ENCODE measurements at places on chromosomes 1 and 21.

- no peak for DNase-seq
Observed at GRCh38 chr1:24311741-24312140, 7.4 kb upstream of the GRHL3 start.

DNA sequence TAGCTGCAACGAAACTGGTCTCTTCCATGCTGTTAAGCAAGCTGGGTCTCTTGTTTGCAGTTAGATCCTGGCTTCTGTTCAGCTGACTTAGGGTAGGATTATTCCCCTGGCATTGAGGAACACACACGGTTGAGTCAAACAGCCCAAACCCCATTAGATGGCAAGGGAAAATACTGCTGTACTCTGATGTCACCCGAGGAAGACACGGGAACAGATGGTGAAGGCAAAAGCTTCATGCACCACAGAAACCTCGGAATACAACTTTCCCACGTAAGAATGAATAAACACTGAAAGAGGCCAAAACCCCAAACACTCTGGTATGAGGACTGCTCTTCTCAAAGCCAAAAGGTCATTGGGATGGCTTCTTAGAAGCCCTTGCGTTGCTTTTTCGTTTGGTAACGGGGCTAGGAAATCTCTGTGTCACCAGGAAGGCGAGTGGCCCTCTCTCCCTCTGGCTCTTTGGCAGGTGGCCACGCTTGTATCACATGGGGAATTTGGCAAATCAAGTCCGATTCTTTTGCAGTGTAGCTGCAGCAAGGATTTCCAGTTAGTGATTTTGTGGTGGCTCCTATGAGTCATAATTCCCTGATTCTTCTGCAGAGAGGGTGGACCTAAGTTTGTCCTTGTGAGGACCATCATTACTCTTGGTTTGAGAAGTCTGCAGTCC, 16.7 kb upstream of the LYST start:
- no peak for DNase-seq

DNA sequence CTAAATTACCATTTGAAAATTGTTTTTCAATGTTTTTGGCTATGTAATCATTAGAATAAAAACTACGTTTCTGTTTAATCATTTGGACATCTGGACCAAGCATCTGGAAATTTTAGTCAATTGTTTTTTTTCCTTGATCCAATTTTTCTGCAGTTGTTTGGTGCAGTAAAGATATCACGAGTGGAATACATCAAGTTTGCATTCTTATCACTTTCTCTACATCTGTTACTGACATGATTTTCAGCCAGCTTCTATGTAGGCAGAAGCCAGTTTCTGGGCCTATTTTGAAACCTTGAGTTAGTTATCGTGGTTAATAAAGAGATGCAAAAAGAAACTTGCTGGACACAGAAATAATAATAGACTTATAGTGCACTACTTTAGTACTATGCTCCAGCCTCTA, 277.9 kb upstream of the ADAMTS5 start:
- no peak for DNase-seq

- DNase-seq = no peak
Observed at GRCh38 chr1:1869469-1869868, 21.4 kb downstream of the GNB1 start.

DNA sequence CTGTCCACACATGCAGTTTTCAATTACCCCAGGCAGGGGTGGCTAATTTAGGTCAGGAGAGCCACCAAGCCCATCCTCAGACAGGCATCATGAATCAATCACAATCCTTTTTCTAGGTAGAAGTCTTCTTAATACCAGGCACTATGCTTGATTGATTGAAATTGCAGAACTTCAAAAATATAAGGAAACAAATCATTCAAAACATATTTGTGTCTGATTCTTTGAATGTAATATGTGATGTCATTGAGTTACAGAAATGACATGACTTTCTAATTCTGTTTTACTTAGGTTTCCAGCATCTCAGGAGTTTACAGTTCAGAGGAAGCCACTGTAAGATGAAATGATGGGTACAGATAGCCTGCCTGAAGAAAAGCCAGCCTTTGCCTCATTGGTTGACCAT, 26.7 kb downstream of the RXRG start:
- DNase-seq = no peak

Measured in activated CD4-positive, CD25-positive, alpha-beta regulatory T cell (primary cell).